Glutamatergic neuron (in vitro differentiated cells): ENCODE measurements at places on chromosomes 16 and 17. TPM values are rescaled to one million over a fixed set of nuclear protein-coding genes. Genes with fewer than 3 reads are reported as not detected.

DNA sequence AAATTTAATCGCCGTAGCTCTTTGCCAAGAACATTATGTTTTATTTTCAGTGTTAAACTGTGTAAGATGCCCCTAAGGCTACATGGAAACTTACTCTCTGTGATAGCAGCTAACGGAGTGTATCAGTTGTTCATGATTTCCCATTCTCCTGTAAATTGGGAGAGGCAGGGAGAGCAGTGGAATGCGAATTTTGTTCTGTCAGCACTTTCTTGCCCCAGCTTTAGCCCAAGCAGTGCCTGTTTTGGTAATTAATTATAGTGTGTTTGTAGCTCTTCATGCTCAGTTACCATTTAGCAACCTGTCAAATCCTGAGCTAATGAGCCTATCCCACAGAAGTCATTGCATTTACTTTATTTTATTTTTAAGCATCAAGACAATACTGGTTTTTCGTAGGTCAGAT, 475.1 kb upstream of the RBFOX1 start:
- DNase-seq, result no peak

DNA sequence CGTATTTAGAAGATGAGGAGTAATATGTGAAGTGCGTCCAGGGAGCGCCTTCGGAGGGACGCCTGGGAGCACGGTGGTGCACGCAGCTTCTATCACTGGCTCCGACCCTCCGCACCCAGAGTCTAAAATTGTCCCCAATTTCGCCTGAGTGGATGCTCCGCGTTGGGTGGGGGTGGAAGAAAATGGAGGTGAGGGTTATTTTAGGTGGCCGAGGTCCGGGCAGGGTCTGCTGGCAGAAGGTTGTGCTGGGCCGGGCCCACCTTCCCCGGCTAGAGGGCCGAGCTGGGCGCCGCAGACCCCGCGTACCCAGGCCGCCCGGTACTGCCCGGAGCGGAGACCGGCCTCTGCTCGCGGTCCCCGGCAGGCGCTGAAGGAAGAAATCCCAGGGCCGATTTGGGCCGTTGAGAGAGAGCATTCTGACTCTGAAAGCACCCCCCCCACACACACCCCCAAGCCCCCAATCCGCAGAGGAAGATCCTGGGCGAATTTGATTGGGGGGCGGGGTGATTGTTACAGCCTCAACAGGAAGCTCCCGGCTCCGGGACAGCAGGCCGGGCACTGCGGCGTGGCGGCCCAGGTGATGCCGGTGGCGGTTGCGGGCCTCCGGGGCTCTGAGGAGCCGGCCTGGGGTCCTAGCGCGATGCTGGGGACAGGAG, 3.0 kb downstream of the BAHCC1 start:
- DNase-seq, result peak; percentile 72

SLC16A11 gene
- 0.54 TPM for total RNA-seq

AOC2 gene
- 6.1 TPM for total RNA-seq

DNA sequence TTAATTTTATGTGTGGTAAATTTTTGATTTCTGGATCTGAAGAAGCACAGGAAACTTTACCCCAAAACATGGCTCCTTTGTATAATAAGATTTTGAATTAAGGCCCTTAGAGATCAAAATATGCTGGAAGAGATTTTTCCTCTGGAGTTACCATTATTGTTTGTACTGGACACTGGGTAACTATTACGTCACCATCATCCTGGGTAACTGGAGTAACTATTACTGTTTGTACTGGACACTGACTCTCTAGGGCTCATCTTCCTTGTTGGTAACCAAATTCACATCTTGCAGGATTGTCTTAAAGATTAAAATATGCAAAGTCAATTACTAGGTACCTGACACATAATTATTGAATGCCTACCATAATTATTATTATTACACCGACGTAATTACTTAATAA, 593.8 kb upstream of the GOT2 start:
- DNase-seq, result no peak
